ENCODE measurements at places on chromosomes 4 and X.

GRCh38 chr4:70734971-70735370 is 13.2 kb downstream of the RUFY3 start:
- DNase-seq = no peak

DNA sequence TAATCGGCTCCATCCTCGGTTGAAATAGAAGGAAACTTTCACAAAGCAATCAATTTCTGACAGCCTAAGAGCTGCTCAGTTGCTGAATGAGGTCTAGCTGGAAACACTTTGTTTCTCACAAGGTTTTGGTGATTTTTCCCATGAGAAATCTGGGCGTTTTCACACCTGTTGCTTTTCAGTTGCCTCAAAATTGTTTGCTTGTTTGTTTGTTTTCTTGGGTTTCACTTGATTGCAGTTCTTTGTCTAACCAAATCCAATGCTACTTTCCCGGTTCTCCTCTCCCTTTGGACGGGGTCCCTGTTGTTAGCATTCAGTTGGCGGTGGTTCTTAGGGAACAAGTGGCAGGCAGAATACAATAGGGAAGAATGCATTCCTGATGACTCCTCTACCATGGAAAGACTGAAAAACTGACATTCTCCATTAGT is 135.5 kb downstream of the PALLD start:
- no peak for DNase-seq

GRCh38 chrX:29090811-29091210 is 503.6 kb downstream of the IL1RAPL1 start:
- no peak for DNase-seq

DNA sequence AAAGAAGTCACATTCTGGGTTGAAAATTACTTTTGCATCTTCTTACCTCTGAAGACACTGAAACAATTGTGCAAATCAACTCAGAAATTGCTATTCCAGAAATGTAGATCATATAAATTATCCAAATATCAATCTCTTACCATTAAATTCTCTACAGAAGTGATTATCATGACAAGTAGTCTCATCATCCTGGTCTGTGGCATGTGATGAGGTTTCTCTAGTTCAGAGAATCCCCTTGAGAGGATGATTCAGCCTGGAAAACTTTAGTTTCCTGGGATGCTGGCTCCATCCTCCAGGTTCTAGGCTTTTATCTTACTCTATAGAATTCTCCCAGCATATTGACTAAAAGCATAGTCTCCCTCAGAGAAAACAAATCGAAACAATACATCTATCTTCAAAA is 76.2 kb upstream of the S100G start:
- no peak for DNase-seq

DNA sequence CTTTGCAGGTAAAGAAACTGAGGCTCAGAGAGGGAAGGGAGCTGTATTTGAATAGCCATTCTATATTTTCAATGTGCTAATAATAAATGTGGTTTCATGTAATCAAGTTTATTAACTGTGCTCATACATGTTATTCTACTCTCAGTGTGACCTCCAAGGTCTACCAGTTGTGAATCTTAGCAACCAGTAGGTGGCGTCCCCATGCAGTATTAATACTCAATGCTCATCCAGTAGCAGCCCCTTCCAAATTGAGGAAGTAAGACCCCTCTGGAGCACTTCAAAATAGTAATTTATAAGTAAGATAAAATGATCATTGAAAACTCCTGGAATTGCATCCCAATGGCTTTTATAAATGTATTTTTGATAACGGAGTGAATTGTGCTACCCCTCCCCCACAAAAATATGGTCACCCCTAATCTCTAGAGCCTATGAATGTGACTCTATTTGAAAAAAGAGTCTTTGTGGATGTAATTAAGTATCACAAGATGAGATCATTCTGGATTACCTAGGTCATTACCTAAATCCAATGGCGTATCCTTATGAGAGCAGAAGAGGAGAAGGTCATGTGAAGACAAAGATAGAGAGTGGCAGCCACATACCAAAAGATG is 20.4 kb upstream of the SEPSECS start:
- no peak for DNase-seq

DNA sequence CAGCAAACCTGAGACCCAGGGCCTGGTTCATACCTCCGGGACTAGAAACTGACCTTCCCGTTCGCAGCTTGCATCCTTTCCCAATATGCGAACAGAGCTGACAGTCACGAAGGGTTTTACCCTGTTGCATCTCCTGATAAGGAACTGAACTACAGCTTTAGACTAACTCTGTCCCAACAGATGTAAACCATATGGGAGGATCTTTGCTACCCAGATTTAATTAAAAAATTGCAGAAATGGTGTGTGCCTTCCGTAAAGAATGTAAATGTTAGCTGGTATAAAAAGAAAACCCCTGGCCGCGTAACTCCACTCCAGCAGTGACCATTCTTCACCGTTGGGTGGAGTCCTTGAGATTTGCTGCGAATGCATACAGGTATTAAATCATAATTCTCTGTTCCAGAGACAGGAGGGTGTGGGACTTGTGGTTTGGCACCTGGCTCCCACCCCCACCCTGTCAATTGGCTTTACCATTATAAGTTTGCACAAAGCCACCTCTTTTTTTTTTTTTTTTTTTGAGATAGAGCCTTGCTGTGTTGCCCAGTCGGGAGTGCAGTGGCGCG is 40.6 kb upstream of the SORCS2 start:
- no peak for DNase-seq

- DNase-seq = no peak
Observed at GRCh38 chrX:12770440-12770839, 20.8 kb upstream of the PRPS2 start.

DNA sequence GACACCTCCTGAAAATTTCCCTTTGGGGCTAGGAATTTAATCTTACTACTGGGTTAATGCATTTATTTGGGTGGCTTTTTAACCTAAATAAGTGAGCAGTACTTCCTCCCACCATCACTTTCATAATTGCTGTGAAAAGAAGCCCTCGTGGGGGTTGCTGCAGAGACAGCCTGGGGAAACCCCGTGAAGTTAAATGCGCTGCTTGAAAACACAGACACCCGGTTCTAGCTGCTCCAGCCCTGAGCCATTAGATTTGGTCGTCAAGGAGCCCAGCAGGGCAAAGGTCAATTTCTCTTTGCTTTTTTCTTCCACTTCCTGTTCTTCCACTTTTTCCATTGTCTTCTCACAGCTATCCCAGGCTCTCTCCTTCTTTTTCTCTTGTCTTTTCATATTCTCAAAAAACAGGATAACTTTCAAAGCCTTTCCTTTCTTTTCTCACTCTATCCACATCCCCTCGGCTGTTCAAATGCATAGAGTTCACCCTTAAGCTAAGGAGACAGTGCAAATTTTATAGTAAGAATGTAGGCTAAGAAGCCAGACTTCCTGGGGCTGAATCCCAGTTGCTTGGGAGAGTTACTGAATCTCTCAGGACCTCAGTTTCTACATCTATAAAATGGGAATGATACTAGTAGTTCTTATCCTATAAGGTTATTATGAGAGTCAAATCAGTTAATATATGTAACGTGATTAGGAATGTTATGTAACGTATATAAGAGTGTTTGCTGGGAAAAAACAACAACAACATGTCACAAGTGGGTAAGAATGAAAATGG is 91.5 kb upstream of the ZNF827 start:
- no peak for DNase-seq

DNA sequence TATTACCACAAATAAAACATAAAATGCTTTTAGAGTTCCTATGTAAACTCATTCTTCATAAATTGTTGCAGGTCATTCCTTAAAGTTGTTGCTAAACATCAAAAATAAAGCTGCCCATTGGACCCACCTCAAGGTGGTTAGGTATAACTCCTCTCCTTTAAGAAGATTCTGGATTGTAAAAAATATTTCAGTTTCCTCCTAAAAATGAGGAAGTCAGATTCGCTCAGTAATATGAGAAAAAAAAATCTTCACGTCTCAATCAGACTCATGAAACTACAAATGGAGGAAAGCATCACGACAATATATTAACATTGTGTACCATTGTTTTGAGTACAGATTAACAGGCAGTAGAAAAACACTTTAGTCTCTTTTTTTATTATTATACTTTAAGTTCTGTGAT is 105.9 kb downstream of the DDX60 start:
- no peak for DNase-seq

- DNase-seq = no peak
Observed at GRCh38 chr4:52996261-52997131, 134.4 kb downstream of the RASL11B start.

GRCh38 chrX:111039606-111040005 is 56.4 kb upstream of the PAK3 start:
- no peak for DNase-seq

GRCh38 chr4:100042711-100043110 is 92.6 kb upstream of the H2AZ1 start:
- no peak for DNase-seq

DNA sequence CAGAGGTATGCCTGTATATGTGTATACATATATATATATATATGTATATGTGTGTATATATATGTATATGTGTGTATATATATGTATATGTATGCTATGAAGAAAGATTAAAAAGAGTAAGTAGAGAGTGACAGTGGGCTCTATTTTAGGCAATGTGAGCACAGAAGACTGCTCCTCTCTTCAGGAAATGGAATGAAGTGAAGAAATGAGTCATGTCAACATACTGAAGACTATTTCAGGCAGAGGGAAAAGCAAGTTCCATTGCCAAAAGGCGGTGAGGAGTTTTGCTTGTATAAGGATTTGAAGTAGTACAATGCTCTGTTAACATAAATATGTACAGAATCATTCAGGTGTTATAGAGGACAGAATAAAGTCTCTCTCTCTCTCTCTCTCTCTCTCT is 773.2 kb upstream of the FTHL17 start:
- DNase-seq = no peak

GRCh38 chr4:71713611-71714203 is 70.2 kb downstream of the GC start:
- DNase-seq = no peak

DNA sequence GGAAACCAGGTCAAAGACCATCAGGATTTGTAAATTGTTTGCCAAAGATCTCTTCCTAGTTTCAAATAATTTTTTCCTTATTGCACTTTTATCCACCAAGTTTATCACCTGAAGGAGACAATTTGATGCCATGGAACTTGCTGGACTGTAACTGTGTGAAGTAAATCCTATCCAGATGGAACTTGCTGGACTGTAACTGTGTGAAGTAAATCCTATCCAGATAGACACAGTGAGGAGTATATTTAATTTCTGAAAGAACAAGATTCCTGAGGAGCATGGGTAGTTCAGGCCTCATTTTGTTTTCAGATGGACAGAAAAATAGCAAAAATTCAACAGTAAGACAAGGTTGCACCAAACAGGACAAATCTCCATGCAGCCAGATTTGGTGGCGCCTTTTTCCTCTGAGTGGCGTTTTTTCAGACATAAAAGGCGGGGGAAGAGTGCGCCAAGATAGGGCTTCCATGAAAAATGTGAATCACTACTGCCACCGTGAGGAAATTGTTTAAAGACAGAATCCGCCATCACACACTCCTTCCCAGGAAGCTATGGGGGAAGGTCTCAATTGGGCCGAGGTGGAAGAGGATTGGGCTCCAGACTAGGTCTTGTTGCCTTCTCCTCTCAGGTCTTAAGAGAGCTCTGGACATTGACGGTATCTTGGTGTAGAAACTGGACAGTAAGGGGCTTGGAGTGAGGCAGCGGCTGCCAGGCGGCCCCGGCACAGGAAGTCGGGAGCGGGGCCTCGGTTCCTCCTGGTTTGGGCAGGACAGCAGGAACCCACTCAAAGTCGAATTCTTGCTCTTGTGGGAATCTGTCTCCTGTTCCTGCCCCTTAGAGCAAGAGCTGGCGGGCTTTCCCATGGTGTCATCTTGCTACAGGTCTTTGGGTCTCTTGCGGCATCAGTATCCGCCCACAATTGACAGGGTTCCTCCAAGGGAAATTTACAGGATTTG is 234.7 kb downstream of the OR13H1 start:
- peak; percentile 41 for DNase-seq

- no peak for DNase-seq
Observed at GRCh38 chr4:47110546-47111132, 79.3 kb downstream of the GABRB1 start.

DNA sequence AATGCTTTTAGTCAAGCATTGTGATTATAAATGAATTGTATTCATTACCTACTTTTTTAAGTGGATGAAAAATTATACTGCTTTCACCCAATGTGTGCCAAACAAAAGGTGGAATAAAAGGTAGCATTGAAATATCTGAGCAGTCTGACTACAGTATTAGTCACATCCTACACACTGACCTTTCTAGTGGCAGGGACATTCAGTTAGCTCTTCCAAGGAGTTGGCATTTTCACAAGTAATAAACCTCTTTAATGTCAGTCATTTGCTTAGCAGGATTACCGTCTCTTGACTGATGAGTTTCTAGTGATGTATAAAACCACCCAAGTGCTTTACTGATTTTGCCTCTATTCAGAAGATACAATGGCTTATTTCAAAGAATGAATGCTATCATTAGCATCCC is 687.9 kb downstream of the ARAP2 start:
- DNase-seq = no peak

- DNase-seq = no peak
Observed at GRCh38 chr4:113446019-113446418, 315.5 kb downstream of the CAMK2D start.

DNA sequence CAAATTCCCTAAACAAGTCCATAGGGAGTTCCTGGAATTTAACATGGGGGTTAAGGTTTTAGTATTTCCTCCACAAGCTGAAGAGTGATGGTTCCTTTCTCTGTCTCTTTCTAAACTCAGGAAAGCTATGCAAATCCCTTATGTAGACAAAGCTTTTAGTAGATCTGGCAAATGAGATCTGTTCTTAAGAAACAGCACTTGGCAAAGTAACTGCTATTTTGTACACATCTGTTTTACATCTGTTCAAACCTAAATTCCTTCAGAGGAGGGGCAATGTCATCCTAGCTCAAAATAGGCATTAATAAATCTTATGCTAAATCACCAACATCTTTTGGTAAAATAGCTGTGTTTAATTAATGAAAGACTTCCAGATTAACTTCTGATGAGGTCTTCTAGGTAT is 137.8 kb upstream of the TBC1D9 start:
- DNase-seq = no peak

- DNase-seq = no peak
Observed at GRCh38 chr4:78363031-78363570, 188.5 kb upstream of the ANXA3 start.

DNA sequence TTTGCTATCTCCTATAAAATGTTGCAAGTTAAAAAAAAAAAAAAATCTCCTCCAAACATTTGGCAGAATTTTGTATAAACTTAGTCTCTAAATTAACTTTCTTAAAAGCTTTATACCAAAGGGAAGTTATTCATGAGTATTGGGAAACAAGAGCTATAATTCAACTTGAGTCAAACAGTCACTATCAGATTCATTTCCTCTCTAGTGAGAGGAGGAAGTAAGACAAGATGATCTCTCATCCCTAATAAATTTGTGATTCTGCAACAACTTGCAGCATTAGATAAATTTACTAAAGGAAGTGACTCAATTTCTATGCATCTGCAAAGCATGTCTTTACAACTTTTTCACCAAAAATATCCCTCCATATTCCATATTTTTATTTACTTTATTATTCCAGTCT is 135.4 kb upstream of the GNPDA2 start:
- DNase-seq = no peak

DNA sequence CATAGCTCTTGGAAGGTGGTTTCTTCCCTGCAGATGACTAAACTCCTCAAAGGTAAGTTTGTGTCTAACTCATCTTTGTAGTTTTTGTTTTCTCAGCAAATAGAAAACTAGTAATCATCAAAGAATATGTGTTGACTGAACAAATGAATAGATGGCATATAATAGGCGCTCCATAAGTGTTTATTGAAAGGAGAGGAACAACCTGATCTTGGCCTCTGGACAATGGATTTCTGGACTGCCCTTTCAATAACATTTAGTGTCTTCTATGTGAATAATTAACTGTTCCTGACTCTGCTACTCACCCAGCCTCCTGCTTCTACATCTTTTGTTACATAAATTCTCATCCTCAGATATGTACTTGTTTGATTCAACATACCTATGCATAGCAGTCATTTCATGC is 399.1 kb downstream of the PPP1R2C start:
- no peak for DNase-seq
